Adrenal gland (tissue), 19 donors: ENCODE measurements at places on chromosomes 4 and X. TPM values are rescaled to one million over a fixed set of nuclear protein-coding genes. Genes with fewer than 3 reads are reported as not detected.

GPR143 gene
- 0.69 TPM for total RNA-seq

AKAP4 gene
- total RNA-seq, result not detected

SRPX2 gene
- 10.7 TPM for total RNA-seq

CT47B1 gene
- not detected for total RNA-seq

GPR119 gene
- not detected for total RNA-seq

CFAP97 gene
- total RNA-seq, result 32.8 TPM

SH3D19 gene
- 21.4 TPM for total RNA-seq

CCNQ gene
- 36.7 TPM for total RNA-seq

STBD1 gene
- total RNA-seq, result 3.1 TPM

STAP1 gene
- total RNA-seq, result not detected

PRRG1 gene
- total RNA-seq, result 9.6 TPM

GRCh38 chr4:169557061-169557636 is 55.2 kb downstream of the NEK1 start:
- no peaks in the 10 kb centered on the region for H3K27me3 ChIP-seq
- no peak for DNase-seq
- H3K4me3 ChIP-seq, result no peak overlapping the region
- H3K27ac ChIP-seq, result no peak overlapping the region
- no peaks in the 10 kb centered on the region for H3K36me3 ChIP-seq

GRCh38 chr4:80024335-80024734 is 48.7 kb downstream of the ANTXR2 start:
- no peaks in the 10 kb centered on the region for H3K27me3 ChIP-seq
- H3K4me1 ChIP-seq, result no peaks in the 10 kb centered on the region
- H3K4me3 ChIP-seq, result no peak overlapping the region
- no peaks in the 10 kb centered on the region for H3K36me3 ChIP-seq
- H3K27ac ChIP-seq, result no peak overlapping the region
- no peak for DNase-seq

GRCh38 chr4:129059028-129059427 is 34.3 kb downstream of the SCLT1 start:
- no peaks in the 10 kb centered on the region for H3K4me1 ChIP-seq
- DNase-seq, result no peak
- no peaks in the 10 kb centered on the region for H3K27me3 ChIP-seq
- H3K36me3 ChIP-seq, result no peaks in the 10 kb centered on the region
- H3K4me3 ChIP-seq, result no peak overlapping the region

- H3K4me1 ChIP-seq, result no peaks in the 10 kb centered on the region
- H3K4me3 ChIP-seq, result no peak overlapping the region
- H3K36me3 ChIP-seq, result no peaks in the 10 kb centered on the region
- no peak overlapping the region for H3K27ac ChIP-seq
- no peaks in the 10 kb centered on the region for H3K27me3 ChIP-seq
- DNase-seq, result no peak
Measured at GRCh38 chr4:148454835-148455234, 12.6 kb upstream of the NR3C2 start.

DNA sequence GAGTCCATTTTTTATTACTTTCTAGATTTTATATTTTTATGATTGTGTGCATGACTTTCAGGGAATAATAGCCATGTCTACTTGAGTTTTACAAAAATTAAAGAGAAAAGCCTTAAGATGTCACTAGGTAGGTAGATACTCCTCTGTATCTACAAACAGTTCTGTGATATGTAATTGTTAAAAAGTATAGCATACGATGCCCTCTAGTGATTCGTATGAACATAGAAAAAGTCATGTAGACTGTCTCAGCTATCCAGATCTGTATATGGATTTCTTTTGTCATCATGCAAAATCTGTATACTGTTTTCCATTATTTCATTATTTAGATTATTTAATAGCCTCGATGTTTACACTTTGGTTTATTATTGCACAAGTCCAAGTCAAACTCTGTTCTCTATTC is 856.6 kb downstream of the CENPC start:
- no peaks in the 10 kb centered on the region for H3K27me3 ChIP-seq
- no peaks in the 10 kb centered on the region for H3K36me3 ChIP-seq
- no peak overlapping the region for H3K27ac ChIP-seq
- no peaks in the 10 kb centered on the region for H3K4me1 ChIP-seq
- no peak overlapping the region for H3K4me3 ChIP-seq

DNA sequence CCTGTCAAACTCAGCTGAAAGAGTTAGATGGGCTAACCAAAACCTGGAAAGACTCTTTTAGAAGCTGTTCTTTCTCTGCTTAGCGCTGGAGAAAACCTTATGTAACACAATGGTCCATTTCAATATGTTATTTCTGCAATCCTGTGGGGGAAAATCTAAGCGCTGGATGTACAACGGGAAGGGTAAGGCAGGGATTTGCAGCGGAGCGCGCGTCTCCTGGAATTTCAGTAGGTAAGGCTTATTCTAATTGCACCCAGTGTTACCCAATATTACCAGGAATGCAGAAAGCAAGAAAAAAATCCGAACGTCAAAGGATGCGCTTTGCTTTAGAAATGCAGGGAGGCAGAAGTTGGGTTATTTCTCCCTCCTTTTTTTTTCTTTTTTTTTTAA is 2.0 kb downstream of the HS3ST1 start:
- H3K4me3 ChIP-seq, result no peak overlapping the region
- DNase-seq, result no peak
- H3K36me3 ChIP-seq, result no peaks in the 10 kb centered on the region
- no peaks in the 10 kb centered on the region for H3K27me3 ChIP-seq
- no peak overlapping the region for H3K27ac ChIP-seq

- H3K4me3 ChIP-seq, result no peak overlapping the region
- no peak overlapping the region for H3K27ac ChIP-seq
- DNase-seq, result no peak
- no peaks in the 10 kb centered on the region for H3K36me3 ChIP-seq
Measured at GRCh38 chrX:1582686-1583437, 8.5 kb upstream of the AKAP17A start.

DNA sequence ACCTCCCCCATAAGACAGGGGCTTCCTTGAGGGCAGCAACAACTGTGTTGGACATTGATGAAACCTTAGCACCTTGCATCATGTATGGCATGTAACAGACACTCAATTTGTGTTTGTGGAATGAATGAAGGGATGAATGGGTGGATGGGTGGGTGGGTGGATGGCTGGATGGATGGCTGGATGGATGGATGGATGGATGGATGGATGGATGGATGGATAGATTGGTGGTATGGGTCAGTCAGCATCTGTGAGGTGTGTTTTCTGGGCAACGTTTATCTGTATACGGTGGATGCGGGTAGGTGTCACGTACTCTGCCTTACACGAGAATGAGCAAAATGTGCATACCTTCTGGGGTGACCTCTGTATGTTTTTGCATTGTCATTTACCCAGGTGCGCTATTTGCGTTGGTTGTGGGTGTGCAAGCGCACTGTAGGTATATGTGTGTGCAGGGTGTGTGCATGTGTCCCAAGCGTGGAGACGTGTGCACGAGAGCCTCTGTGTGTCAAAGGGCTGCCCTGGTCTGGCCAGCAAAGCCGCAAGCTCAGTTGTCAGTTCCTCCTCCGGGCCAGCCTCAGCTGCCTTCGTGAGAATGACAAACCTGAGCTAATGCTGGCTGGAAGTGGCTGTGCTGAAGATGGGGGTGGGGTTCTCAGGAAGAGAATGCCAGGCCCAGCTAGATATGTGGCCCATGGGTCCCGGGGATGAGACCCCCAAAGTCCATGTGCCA is 26.5 kb downstream of the ELF4 start:
- peaks cover 5% of the 10 kb centered on the region for H3K4me1 ChIP-seq
- H3K4me3 ChIP-seq, result no peak overlapping the region
- no peaks in the 10 kb centered on the region for H3K27me3 ChIP-seq
- no peak for DNase-seq

- H3K27ac ChIP-seq, result no peak overlapping the region
- no peaks in the 10 kb centered on the region for H3K36me3 ChIP-seq
- no peaks in the 10 kb centered on the region for H3K4me1 ChIP-seq
- H3K4me3 ChIP-seq, result no peak overlapping the region
- no peak for DNase-seq
- H3K27me3 ChIP-seq, result no peaks in the 10 kb centered on the region
Measured at GRCh38 chrX:120269373-120270035, 18.9 kb downstream of the ZBTB33 start.

DNA sequence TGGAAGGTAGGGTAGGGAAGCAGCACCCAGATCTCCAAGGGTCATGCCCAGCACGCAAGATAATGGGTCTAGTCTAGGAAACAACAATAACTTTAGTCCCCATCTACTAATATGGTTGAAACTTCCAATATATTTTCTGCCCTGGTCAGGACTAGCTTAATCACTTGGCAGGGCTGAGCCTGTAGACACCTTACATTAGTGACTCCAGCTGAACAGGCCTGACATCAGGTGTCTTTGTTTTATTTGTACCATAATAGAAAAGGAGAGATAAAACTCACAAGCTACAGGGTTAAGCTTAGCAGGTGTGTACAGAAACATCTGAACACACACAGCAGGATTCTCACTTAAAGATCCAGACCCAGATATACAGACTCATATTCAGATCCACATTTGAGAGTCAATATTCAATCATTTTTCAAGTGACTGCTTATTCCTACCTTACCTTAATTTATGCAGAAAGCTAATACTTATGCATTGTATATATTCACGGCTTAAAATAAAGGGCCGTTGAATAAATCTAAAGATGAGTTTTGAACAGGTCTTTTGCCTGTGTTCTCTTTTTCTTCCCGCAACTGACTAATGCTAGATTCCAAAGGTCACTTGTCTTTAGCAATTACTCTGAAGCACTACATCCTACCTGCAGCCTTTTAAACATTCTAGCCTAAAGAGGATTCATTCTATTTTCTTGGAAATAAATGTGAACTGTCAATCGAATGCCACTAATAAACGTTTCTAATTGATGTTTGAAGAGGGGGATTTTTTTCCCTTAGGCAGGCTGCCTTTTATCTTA is 745.3 kb downstream of the RPA4 start:
- no peaks in the 10 kb centered on the region for H3K36me3 ChIP-seq
- H3K27me3 ChIP-seq, result peaks cover 16% of the 10 kb centered on the region
- no peak overlapping the region for H3K4me3 ChIP-seq

GRCh38 chr4:89572224-89572858 is 264.6 kb downstream of the SNCA start:
- H3K4me3 ChIP-seq, result no peak overlapping the region
- H3K27ac ChIP-seq, result no peak overlapping the region
- H3K4me1 ChIP-seq, result no peaks in the 10 kb centered on the region
- DNase-seq, result no peak

GRCh38 chr4:4607336-4608213 is 65.7 kb upstream of the STX18 start:
- DNase-seq, result no peak
- no peak overlapping the region for H3K4me3 ChIP-seq
- H3K36me3 ChIP-seq, result no peaks in the 10 kb centered on the region
- H3K4me1 ChIP-seq, result no peaks in the 10 kb centered on the region
- no peak overlapping the region for H3K27ac ChIP-seq

- no peak overlapping the region for H3K4me3 ChIP-seq
- DNase-seq, result no peak
- H3K27ac ChIP-seq, result no peak overlapping the region
- H3K27me3 ChIP-seq, result no peaks in the 10 kb centered on the region
- H3K36me3 ChIP-seq, result no peaks in the 10 kb centered on the region
- no peaks in the 10 kb centered on the region for H3K4me1 ChIP-seq
Measured at GRCh38 chr4:40285692-40286091, 49.4 kb upstream of the CHRNA9 start.

DNA sequence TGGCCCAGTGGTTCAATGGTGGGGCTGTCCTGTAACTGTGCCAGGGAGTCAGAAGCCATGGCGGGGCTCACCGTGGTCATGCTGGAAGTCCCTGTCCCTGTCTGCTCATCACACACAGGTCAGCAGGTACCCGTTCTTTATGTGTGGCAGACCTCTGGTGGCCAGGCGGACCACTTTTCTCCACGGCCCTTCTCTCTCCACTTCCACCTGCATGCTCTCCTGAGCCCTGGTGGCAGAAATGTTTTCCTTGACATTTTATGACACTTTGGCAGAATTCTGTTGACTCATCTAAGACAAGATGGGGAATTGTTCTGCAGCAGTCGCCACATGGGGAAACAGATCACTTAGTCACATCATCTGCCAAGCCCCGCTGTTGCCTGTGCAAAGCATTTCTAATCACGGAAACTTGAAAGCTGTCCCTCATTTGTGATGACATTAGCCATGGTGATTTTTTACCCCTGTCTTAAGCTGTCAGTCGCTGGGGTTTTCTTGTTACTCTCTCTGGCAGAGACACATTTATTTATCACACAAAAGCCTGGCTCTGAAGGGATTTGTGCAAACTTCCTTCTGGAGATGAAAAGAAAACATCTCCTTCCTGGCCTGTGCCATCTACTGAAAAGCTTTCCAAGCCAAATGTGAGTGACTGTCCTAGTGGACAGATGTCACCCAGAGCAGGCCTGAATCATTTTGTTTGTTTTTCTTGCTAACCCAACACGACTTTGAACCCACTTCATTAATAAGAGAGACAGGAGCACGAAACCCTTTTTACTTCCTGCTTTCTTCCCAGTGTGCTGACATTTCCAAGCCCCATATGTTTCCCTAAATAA is 38.8 kb upstream of the STIM2 start:
- H3K36me3 ChIP-seq, result no peaks in the 10 kb centered on the region
- H3K4me3 ChIP-seq, result no peak overlapping the region
- no peaks in the 10 kb centered on the region for H3K27me3 ChIP-seq
- no peak overlapping the region for H3K27ac ChIP-seq

DNA sequence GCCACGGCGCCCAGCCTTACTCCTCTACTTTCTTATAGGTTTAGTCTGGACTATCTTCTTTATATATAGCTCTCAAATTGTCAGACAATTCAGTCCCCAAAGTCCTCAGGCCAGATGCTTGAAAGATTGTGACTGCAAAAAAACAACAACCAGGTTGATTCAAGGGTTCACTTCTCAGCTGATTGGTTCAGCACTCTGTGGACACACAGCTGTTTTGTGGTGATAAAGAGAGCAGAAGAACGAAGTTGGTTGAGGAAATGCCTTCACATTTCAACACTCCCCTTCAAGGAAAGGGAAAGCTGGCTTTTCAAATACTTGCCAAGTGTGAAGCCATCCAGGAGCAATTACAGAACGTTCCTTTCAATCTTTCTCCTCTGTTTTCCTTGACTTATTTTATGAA is 166.8 kb downstream of the SHROOM3 start:
- H3K36me3 ChIP-seq, result no peaks in the 10 kb centered on the region
- H3K4me3 ChIP-seq, result no peak overlapping the region
- no peak overlapping the region for H3K27ac ChIP-seq
- H3K4me1 ChIP-seq, result no peaks in the 10 kb centered on the region
- H3K27me3 ChIP-seq, result no peaks in the 10 kb centered on the region
- DNase-seq, result no peak

- no peaks in the 10 kb centered on the region for H3K36me3 ChIP-seq
- H3K4me3 ChIP-seq, result no peak overlapping the region
- no peaks in the 10 kb centered on the region for H3K27me3 ChIP-seq
- no peaks in the 10 kb centered on the region for H3K4me1 ChIP-seq
- no peak for DNase-seq
Measured at GRCh38 chr4:8387615-8388527, 52.7 kb downstream of the ACOX3 start.

GRCh38 chr4:170247596-170247995 is 157.8 kb upstream of the AADAT start:
- no peak overlapping the region for H3K27ac ChIP-seq
- H3K4me3 ChIP-seq, result no peak overlapping the region
- H3K4me1 ChIP-seq, result no peaks in the 10 kb centered on the region

GRCh38 chr4:121477079-121477478 is 96.3 kb upstream of the QRFPR start:
- no peak overlapping the region for H3K27ac ChIP-seq
- DNase-seq, result no peak
- no peak overlapping the region for H3K4me3 ChIP-seq
- no peaks in the 10 kb centered on the region for H3K4me1 ChIP-seq
- H3K27me3 ChIP-seq, result no peaks in the 10 kb centered on the region
- no peaks in the 10 kb centered on the region for H3K36me3 ChIP-seq
